NB4 (cell line): ENCODE measurements at places on chromosomes 1 and 21.

- DNase-seq: no peak
These were observed 55.9 kb downstream of the OLIG1 start for GRCh38 chr21:33125680-33126375.

GRCh38 chr1:90359994-90360393, 357.1 kb downstream of the BARHL2 start:
- no peak for DNase-seq

DNA sequence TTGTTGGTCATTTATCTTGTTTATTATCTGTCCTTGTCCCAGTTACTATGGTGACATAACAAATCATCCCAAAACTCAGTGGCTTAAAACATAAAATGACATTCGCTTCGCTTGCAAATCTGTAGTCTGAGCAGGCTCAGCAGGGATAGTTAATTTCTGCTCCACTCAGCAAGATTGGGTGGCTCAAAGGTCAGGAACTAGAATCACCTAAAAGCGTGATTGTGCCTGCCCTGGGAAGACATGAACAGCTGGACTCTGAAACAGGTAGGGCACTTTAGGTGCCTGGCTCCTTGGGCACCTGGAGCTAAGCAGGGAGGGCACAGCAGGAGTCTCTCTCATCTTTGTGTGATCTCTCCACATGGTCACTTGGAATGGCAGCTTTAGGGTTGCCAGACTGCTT, 14.7 kb upstream of the TRAF3IP3 start:
- no peak for DNase-seq

DNA sequence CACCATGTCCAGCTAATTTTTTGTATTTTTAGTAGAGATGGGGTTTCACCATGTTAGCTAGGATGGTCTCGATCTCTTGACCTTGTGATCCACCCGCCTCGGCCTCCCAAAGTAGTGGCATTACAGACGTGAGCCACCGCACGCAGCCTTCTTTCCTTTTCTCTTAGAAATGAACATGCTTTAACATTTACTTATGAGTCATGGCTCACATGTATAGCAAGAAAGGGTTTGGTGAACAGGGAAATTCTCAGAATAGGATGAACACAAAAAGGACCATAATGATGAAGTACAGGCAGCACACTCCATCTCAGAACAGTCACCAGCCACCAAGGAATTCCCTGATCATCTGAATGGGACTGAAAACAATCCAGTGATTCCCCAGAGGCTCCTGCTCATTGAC, 9.4 kb upstream of the VAMP4 start:
- DNase-seq: no peak

DNA sequence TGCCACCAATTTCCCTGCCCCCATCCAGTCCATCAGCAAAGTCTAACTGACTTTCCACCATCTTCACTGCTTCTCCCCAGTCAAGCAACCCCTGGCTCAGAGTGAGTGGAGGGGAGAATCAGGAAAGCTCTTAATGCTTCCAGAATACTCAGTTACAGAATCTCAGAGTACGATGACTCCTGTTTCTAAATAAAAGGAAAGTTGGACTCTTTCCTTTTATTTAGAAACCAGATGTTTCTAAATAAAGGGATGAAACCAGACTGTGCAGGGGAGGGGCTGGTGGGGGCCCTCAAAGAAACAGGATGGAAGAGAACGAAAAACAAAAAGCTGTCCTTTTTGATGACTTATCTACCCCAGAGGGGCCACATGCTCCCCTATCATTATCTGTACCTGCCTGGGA, 85.2 kb upstream of the PPM1J start:
- no peak for DNase-seq

GRCh38 chr1:213070406-213070805, 19.4 kb downstream of the RPS6KC1 start:
- peak; percentile 56 for DNase-seq

DNA sequence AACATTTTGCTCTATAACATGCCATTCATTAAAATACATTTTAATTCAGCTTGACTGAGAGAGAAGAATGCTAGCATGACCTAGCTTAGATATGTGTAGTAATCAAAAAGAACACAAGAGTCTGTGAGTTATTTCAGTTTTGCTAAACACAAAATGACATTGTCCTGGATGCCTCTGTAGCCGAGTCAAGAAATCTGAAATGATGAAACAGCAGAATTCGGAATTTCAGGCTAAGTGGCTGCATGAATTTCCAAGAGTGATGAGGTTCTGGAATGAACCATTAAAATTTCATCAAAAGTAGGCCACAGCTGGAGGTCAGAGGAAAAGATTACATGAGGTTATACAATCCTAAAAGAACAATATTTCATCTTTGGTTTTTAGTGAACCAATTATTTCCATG, 79.1 kb upstream of the CXADR start:
- DNase-seq: no peak

DNA sequence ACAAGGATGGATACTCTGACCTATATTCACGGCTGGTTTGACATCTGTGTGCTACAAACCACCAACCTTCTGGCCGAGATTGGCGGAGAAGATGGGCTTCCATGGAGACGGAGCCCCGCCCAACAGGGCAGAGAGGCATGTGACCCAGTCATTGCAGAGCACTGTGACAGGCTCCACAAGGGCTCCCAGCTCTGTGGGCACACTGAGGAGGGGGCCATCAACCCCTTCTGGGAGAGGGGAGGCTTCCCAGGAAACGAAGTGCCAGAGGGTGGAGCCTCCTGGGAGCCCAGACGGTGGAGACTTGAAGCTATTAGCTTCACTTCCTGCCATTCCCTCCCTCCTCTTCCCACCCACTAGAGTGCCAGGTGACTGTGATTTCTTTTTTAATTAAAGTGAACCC, 71.6 kb upstream of the IFFO2 start:
- DNase-seq: no peak

DNA sequence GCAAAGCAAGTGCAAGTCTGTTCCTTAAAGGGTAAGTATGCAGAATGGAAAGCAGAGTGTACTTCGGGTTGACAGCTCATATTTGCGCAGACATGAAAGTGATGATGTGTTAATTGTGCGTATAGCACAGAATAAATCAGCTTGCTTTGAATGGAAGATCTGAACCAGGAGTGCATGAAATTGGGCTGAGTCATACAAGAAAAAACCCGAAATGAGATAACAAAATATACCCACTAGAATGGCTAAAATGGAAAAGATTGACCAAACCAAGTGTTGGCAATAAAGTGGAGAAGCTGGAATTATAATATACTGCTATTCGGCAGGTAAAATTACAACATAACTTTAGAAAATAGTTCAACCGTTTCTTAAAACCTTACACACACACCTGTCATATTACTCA, 28.5 kb downstream of the CR1L start:
- DNase-seq: no peak

DNA sequence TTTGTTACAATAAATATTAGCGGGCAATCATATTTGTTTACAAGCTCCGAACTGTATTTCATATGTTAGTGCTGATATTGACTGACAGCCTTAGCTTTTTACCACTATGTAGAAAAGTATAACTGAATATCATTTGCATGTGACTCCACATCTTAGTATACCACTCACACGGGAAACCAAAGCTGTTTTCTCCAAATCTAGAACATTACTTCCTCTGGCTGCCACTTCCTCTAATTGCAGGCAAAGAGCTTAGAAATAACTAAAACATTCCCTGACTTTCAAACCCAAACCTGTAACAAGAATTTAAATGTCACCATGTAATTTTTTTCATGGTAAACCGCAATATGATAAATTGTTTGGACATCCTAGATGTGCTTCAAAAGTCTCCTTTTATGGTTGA, 174.7 kb downstream of the LBR start:
- peak; percentile 41 for DNase-seq

GRCh38 chr21:15624646-15625045, 105.1 kb upstream of the USP25 start:
- no peak for DNase-seq

DNA sequence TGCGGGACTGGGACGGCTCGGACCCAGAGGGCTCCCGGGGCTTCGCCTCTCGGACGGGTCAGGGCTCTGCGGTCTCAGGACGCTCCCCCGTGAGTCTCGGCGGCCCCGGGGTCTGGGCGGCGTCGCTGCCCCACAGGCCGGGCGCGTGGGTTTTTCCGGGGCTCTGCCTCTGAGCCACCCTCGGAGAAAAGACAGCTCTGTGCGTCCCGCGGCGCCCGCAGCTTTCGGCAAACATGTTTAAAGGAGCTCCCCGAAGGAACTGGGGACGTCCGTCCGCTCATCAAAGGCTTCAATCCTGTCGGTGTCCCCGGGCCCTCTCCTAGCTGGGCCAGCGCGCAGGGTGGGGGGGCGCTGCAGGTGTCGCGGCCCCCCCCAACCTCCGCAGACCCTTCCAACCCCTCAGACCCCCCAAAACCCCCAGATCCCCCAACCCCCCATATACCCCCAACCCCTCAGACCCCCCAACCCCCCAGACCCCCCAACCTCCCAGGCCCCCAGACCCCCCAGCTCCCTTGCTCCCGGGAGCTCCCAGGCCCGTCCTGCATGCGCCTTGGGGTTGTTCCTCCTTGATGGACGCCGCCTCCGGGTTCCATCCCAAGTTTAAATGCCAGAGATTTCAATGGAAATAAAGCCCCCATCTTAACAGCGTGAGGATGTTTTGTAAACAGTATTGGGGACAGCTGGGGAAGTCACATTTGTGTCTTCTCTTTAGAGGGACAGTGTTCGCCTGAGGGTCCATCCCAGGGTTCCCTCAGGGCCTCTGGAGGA, 996 bp upstream of the C1orf159 start:
- peak; percentile 37 for DNase-seq

- no peak for DNase-seq
These were observed 206.6 kb downstream of the DSCAM start for GRCh38 chr21:40640266-40640789.

GRCh38 chr1:219805191-219805590, 123.2 kb downstream of the SLC30A10 start:
- no peak for DNase-seq

GRCh38 chr21:34091607-34092006, 18.2 kb downstream of the MRPS6 start:
- DNase-seq: peak; percentile 13

DNA sequence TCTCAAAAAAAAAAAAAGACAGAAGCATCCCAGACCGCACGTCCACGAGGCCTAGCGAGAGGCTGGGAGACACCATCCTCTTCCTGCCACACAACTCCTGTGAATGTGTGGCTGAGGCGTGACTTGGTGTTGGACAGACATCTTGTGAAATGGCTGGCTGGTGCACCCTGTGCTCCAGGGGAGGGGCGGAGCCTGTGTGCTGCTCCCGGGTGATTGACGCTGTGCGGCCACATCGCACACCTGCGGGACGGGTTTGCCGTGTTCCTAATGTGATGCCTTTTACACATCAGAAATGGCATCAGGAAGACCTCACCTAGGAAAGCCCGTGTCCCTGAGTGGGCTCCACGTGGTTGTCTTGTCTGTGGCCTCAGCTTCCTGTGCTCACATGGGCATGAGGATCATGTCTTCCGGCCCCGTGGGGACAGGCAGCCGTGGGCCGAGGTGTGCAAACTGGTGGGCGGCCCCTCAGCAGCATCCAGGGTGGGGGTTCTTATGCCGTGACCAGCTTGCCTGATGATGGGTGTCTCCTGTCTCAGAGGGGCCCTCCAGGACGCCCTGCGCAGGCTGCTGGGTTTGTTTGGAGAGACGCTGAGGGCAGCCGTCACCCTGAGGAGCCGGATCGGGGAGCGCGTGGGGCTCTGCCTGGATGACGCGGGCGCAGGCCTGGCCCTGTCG, 64.4 kb downstream of the PCNT start:
- no peak for DNase-seq

GRCh38 chr1:10823000-10823401, 26.6 kb upstream of the CASZ1 start:
- DNase-seq: no peak

- no peak for DNase-seq
These were observed 10.1 kb downstream of the AGMAT start for GRCh38 chr1:15574741-15575140.

DNA sequence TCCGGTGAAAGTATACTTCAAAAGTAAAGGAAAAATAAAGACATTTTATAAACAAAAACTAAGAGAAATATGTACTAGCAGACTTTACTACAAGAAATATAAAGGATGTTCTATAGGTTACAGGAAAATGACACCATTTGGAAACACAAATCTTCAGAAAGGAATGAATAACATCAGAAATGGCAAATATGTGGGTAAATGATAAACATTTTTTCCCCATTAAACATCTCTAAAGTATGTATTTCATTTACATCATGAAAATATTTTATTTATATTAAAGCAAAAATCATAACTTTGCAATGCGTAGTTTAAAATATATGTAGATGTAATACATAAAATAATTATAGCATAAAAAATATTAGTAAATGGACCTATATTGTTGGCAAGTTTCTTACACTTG, 184.1 kb upstream of the ZNHIT6 start:
- no peak for DNase-seq

DNA sequence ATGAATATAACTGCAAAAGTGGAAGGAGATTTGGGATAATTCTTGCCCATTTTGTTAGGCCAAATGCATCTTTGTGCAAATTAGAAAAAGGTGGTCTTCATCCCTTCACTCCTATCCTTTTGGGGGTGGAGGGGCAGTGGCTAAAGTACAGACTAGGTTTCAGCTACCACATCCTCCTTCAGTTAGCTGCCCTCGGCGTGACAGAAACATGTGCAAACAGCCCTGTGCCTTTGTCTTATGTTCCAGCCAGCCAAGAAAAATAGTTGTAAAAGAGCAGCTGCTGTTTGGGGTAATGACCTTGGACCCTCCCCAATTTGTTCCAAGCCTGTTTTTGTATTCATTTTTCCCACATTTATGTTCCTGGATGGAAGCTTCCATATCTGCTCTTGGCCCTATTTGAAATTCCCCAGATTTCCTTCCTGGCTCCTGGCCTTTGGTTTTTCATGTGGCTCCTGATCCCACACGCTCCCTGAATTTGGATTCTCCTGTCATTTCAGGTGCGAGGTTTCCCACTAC, 8.3 kb upstream of the LGALS8 start:
- no peak for DNase-seq

DNA sequence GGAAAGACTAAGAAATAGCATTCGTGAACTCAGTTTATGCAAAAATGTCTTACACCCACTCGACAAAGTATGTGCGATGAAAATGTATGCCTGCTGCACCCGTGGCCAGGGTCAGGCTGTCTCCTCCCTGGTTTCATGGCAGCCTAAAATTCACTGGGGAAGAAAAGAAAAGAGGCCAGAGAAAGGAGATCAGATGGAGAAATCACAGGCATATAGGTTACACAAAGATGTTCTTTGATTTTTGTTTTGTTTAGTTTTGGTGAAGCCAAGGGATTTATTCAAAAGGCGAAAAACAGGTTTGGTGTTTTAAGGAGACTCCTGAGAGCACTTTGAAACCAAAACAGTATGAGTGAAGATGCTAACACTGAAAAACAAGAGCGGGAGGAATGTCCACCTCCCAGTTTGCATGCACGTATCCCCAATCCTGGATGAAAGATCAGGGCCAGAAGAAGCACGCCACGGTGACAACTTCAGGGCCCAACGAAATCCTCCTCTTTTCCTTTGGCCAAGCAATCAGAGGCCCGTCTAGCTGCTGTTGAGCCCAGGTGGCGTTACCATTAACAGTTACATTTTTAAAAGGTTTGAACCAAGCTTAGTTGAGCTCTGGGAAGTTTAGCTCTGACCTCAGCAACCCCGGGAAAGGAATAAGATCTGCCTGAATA, 992 bp upstream of the SSX2IP start:
- peak; percentile 14 for DNase-seq
